ENCODE measurements at places on chromosomes 1 and 21.

DNA sequence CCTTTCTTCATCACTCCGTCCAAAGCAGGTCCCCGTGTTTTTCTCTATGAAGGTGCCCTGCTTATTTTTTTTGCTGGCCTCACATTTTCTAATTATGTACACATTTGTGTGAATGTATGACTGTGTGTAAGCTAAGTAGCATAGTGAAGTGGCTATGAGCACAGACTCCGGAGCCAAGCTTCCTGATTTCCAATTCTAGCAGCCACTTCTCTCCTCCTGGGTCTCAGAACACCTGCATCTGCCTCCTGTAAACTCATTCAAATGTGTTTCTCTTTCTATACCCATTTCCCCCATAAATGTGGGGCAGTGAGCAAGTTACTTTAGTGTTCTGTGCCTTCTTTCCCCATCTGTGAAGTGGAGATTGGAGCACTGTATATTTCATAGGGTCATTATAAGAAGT lies 2.1 kb downstream of the SLAMF6 start:
- DNase-seq = no peak

DNA sequence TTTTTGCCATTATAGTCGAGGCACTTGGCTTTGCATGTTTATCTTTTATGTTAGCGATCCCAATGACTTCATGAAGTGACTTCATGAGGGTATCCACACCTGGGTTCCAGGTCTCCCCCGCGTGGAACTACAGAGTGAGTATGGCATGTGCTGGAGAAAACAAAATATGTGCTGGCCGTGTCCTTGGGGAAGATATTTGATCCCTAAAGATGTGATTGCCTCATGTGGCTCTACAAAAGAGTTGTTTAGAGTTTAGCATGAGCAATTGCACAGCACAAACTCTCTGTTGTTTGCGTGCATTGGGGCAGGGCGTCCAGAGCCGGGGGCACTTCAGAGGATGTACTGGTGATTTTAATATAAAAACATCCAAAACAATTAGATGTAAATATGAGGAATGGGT lies 4.8 kb downstream of the IL10RB start:
- no peak for DNase-seq

- DNase-seq = peak; percentile 56
These were observed 163.0 kb downstream of the ADGRL4 start for GRCh38 chr1:78843546-78843945.

GRCh38 chr1:221907166-221907932 lies 165.5 kb upstream of the DUSP10 start:
- DNase-seq = no peak

DNA sequence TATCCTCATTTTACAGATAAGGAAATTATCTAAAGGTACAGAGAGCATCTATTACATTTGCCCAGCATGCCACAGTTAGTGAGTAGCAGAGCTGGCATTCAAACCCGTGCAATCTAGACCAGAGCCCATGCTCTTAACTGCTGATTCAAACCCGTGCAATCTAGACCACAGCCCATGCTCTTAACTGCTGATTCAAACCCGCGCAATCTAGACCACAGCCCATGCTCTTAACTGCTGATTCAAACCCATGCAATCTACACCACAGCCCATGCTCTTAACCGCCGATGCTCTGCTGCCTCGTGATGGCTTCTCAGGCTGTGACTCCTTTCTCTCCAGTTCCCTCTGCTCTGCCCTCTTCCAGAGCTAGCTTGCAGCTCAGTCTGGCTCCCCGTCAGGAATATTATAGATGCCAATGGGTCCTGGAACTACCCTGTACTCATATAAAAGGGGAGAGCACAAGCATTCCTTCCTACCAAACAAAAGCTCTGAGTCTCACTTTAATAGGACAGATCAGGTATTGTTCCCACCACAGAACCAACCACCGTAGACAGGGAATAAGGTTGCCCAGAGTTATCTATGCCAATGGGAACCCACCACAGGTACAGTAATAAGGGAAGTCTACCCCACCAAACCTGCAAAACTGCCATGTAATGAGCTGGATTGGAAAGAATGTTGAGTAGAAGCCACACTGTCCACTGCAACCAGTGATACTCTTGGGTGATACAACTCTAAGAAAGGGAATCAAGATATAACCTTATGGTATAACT lies 78.4 kb downstream of the SMYD3 start:
- DNase-seq = peak; percentile 97

DNA sequence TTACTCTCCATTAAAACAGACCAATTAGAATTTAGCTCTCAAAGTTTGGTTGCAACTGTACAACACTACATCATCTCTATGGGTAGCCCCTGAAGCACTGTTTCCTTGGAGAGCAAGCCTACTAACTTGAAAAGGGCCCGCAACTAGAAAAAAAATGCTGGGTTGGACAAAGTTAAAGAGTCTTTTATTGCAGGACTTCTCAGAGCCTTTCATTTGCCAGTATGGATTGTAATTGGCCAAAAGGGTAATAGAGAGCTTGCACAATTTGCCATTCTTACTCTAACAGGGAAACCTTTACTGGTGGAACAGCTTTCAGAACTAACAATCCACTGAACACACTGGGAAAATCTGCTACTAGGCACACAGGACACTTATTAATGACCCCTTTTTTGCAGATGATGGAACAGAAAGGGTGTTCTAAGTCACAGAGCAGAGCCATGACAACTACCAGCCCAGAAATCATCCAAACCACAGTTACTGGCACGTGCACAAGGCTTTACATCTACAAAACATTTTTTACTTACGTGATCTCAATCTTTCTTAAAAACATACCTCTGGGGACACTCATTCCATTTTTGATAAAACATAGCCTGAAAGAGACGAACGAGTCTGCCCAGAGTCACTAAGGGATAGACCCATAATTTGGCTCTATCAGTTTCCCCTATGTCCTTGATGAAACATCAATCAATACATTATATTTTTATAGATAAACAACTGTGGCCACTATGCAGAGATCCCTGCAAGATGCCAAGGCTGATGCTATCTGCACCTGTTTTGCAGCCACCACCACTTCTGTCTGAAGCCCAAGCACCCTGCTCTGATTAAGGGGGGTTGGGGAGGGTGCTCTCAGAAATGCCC lies 176.3 kb upstream of the EDN2 start:
- DNase-seq = no peak

DNA sequence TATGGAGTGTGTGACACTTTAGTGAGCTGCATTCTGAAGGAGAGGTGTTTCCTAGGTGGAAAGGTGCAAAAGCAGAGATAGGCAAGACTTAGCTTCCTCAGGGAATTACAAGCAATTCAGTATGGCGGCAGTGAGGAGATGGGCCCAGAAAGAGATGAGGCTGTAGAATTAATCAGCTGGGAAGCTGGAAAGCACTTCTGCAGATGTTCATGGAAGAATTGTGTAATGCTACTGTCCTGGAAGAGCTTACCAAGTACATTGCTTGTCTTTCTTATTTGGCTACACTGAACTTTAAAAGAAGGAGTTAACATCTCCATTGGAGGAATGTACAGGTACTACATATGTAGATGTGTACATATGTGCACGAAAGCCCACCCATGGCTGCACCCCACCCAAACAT lies 103.7 kb upstream of the DPT start:
- DNase-seq = no peak

DNA sequence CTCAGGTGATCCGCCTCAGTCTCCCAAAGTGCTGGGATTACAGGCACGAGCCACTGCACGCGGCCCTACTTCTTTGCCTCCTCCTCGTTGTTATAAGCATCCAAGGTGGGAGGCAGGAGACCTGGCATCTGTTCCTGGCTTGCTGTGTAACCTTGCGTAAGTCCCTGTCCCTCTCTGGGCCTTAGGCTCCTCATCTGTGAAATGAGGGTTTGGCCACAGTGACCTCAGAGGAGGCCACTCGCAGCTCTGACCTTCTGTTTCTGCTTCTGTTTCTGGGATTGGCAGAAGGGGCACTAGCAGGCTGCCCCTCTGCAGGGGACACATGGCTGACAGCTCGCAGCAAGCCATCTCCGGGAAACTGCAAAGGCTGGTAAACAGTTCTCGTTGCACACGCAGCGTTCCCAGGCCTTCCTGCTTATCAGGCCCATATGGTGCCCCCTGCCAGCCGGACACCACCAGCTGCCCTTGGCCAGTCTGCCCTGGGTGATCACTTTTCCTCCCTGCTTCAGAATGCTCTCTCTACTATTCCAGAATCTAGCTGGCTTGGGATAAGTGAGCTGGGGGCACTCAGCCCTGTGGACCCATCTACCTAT lies 2.6 kb upstream of the LDLRAP1 start:
- DNase-seq = no peak

DNA sequence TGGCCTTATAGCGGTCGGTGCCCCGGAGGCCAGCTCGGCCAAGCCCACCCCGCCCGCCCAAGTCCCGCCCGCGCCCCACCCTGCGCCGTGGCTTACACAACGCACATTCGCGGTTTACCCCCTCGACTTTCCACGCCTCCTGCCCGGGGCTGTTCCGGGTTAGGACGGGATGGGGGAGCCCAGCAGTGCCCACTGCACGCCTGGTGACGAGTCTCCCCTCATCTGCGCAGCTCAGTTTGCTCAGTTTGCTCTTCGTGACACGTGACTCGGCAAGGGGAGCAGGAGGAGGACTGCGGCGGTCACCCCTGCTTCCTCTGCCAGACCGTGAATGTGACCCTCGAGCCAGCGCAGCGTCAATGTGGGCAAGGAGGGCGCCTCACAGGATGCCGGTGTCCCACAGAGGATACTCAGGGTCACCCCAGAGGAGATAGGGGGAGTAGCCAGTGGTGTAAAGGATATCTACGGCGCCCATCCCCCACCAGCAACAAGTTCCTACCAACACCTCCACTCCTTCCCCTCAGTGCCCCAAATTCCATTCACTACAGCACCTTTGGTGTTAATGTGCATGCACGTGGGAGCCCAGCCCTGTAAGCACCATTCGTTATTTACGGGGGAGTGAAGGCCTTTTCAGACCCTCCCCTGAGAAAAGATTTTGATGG lies 350 bp upstream of the S100A6 start:
- peak; percentile 90 for DNase-seq

DNA sequence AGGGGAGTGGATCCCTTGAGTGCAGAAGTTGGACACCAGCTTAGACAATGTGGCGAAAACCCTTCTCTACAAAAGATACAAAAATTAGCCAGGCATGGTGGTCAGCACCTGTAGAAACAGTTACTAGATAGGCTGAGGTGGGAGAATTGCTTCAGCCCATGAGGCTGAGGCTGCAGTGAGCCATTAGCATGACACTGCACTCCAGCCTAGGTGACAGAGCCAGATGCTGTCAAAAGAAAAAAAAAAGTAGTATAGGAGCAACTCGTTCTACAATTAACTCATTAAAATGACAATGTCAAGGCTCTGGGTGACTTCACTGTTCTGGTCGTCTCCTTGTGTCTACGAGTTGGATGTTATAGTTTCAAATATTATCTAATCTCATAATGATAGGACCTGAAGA lies 370.6 kb upstream of the NCAM2 start:
- no peak for DNase-seq

DNA sequence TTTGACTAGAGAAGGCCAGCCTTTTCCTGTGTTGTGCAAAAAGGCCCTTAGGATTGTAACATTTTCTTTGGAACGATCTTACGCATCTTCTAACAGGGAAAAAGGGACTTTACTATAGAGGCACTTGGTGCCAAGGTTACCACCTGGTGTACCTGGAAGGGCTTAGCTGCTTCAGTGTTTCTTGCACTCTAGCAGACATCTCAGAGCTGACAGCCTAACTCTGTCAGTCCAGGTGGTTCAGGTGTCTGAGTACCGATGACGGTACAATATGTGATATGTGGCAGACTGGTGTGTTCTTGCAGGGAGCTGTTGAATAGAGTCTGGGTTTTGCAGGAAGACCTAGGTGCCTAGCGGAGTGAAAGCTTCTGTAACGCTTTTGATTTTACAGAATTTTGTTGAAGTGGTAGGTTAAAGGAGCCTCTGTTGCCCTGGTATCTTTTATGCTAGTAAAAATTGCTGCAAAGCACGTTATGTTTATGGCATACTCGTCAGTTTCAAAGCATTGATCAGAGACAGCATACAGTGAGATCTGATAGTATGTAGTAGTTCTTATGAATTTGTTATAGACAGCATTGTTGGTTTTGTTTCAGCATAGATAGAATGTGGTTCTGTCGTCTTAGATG lies 1.4 kb downstream of the MAGI3 start:
- DNase-seq = no peak

DNA sequence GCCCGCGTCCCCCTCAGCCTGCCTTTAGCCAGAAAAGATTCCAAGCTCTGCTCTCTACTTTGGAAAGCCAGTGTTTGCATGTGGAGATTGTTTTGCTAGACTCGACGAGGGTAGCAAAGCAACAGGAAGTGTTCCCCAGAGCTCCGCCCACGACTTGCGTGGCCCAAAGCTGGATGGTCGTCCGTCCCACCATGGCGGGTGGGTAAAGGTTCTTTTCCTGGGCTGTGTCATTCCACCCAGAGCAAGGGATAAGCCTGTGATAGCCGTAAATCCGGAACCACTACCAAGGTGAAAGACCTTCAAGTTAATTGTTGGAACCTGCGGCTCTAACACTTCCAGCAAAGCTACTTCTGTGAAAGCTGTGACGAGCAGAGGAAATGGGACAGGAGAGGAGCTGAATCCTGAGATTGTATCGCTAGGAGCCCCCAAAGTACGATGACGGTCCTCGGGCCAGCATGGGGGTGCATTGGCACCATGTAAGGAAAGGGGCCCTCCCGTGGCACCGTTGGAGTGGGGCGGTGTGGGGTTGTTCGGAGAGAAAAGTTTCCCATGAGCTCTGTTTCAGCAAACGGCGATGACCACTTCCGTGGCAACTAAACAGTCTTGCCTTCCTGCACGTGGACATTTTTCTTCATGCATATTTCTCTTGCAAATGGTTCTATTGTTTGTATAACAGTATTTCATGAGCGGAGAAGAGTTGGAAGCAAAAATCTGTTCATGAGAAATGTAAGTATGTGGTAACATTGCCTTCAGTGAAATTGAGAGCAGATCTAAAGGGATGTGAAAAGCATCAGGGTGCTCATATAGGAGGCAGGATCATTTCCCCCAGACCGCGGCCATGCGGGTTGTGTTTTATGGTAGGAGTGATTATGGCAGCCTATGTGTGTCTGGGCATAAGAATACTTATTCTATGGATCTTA lies 8.4 kb downstream of the MX2 start:
- no peak for DNase-seq

DNA sequence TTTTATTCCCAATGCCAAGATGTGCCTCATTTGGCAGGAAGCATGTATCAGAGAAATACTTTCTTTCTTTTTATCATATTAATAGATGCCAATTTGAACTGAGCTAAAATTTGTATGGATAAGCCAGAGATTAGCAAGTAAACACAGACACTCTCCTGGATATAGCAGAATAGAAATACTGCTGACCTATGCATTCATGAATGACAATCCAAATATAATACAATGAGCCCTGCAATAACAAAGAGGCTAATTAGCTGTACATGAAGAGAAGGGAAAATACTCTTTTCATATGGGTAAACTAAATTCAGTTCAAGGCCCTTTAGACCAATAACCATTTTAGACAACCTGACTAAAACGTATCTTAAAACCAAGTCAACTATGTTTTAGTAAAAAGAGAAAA lies 388.1 kb upstream of the NR5A2 start:
- no peak for DNase-seq

DNA sequence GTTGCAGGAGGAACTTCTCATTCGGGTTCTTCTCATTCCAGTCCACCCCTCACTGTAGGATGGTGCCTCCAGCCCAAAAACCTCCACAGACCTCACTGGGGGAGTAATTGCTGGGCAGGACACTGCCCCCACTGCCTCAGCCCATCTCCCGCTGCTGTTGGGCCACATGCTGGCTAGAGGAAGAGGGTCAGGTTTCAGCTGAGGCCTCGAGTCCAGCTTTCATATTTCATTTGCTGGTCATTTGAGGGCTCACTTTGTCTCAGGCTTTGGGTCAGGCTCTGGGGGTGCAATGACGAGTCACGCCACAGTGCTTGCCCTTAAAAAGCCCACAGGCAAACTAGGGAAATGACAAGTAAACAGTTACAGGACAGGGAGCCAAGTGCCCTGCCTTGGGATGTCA lies 9.3 kb downstream of the CDK18 start:
- DNase-seq = no peak

GRCh38 chr1:24027838-24028468 lies 47.8 kb upstream of the SRSF10 start:
- DNase-seq = peak; percentile 61

All from fibroblast of skin of abdomen (primary cell).